ENCODE measurements at places on chromosomes 5 and 9.

- DNase-seq = no peak
These were observed 208.1 kb downstream of the GNA14 start for GRCh38 chr9:77440057-77440456.

DNA sequence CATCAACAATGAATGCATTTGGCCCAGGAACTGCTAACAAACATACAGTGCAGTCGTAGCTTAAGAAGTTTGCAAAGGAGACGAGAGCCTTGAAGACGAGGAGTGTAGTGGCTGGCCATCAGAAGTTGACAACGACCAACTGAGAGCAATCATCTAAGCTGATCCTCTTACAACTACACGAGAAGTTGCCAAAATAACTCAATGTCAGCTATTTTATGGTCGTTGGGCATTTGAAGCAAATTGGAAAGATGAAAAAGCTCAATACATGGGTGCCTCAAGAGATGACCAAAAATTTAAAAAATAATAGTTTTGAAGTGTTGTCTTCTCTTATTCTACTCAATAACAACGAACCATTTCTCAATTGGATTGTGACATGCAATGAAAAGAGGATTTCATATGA, 757.7 kb upstream of the CHD1 start:
- no peak for DNase-seq

- peak; percentile 59 for DNase-seq
These were observed 722 bp downstream of the CDC42SE2 start for GRCh38 chr5:131264451-131265099.

- DNase-seq = no peak
These were observed 112.2 kb downstream of the SCAMP1 start for GRCh38 chr5:78472469-78473106.

DNA sequence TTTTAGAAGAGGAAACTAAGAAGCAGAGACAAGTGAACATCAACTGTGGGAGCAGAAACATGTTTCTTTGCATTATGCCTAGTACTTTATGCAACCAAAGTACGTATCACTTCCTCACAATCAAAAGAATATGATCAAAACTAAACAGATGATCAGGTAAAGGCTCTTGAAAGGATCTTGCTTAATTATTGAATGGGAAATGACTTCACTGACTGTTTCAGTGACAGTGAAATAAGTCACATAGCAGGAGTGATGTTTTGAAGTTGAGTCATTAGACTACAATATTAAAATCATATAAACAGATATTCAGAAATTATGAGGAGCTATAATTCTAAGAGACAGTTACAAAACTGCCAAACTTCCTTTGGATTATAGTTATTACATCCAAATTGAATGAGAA, 527.3 kb downstream of the MTRR start:
- no peak for DNase-seq

GRCh38 chr9:95230046-95230445, 87.5 kb downstream of the FANCC start:
- no peak for DNase-seq

DNA sequence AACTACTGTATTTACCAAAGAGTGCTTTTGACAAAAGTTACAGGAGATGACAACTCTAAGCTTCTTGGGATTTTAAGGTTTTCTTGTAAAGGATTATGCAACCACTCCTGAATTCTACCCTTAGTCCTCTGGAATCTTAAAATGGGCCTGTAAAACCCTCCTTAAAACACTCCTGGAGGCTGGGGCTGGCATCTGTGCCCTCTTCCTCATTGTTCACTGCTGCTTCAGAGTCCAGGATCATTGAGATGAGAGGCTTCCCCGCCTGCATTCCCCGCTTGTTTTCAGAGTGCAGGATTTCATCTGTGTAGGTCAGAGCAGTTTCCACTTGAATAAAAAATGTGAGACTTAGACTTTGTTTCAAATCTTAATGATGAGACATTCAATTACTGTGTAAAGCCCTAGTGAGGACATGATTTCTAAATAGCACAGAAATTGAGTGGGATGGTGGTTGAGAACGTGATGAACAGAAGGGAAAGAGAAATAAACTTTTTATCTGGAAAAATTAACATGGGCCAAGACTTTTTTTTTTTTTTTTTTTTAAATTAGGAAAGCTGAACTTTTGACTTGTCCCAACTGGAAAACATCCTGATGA, 40.4 kb downstream of the PCSK5 start:
- no peak for DNase-seq

DNA sequence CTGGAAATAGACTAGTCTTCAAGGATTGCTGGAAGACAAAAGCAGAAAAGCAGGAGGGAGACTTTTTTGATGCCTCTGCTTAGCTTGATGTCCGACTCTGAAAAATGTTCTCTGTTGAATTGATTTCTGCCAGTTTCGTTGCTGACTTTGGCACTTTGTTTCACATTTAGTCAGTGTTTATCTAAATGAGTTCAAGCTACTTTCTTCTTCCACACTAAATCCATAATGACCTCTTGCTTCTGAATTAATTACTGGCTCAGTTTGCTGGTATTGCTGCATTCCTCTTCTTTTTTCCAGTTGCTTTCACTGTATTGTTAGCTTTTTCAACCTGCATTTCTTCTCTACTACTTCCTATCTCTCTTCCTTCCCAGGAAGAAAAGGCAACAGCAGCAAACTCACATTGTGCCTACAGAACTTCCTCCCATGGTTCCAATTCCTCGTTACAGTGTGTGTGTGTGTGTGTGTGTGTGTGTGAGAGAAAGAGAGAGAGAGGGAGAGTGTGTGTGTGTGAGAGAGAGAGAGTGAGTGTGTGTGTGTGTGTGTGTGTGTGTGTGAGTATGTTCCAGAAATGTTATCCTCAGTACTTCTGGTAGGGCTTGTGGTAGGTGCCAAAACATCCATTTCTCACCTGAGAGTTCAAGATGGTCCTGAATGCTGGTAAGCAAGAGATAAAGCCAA, 234.8 kb downstream of the CSNK1G3 start:
- no peak for DNase-seq

- no peak for DNase-seq
These were observed 5.1 kb downstream of the GRK6 start for GRCh38 chr5:177431317-177432142.
